ENCODE measurements at places on chromosomes 7 and 10.

GRCh38 chr7:71354716-71355115 lies 222.8 kb downstream of the GALNT17 start:
- no peak for DNase-seq

GRCh38 chr10:118369641-118370205 lies 27.6 kb upstream of the FAM204A start:
- DNase-seq, result no peak

DNA sequence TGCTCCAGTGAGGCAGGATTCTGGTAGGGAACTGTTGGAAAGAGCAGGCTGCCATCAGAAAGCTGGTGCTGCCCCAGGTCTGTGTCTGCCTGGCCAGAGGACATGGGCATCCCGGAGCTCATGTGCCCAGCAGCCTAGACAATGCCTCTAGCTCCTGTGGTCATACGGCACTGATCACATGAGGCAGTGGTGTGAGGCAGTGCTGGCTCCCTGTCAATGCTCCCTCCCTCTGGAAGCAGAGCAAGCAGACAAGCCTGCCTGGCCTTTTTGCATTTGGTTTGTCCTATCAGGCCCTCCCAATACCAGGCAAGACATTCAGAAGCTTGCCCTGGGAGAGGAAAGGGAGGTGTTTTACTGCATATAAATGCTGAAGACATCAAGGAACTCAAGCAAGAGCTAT lies 19.5 kb upstream of the MMP21 start:
- DNase-seq, result no peak

GRCh38 chr10:105070952-105071351 lies 429.9 kb downstream of the SORCS3 start:
- DNase-seq, result no peak

DNA sequence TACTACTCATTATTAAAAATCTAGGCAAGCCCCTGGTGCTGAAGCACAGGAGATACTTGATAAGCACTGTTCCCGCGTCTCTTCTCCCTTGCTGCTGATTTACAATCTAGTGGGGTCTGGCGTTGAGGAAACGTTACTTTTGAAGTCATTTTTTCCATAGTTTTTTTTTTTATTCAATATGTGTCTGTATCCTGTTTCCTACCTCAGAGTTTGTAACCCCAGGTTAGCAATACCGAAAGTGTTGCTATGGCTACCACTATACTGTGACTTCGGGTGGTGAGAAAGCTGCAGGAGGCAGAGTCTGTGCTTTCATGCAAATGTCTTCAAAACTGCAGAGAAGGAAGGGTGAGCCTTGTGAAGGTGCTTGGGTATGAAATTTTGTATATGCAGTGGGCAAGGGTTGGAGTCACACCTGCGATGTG lies 458.8 kb upstream of the GHITM start:
- no peak for DNase-seq

- no peak for DNase-seq
Observed at GRCh38 chr7:132779164-132779563, 202.9 kb upstream of the PLXNA4 start.

- DNase-seq, result no peak
Observed at GRCh38 chr7:20988340-20988739, 201.7 kb upstream of the SP8 start.

- no peak for DNase-seq
Observed at GRCh38 chr7:157263156-157263555, 73.6 kb upstream of the DNAJB6 start.

GRCh38 chr10:29823553-29824080 lies 188.8 kb upstream of the SVIL start:
- DNase-seq, result no peak
